Spleen (tissue), 13 donors: ENCODE measurements at places on chromosomes 7 and 10. TPM values are rescaled to one million over a fixed set of nuclear protein-coding genes. Genes with fewer than 3 reads are reported as not detected.

Gene ZNF786
- total RNA-seq = 8.9 TPM

DNA sequence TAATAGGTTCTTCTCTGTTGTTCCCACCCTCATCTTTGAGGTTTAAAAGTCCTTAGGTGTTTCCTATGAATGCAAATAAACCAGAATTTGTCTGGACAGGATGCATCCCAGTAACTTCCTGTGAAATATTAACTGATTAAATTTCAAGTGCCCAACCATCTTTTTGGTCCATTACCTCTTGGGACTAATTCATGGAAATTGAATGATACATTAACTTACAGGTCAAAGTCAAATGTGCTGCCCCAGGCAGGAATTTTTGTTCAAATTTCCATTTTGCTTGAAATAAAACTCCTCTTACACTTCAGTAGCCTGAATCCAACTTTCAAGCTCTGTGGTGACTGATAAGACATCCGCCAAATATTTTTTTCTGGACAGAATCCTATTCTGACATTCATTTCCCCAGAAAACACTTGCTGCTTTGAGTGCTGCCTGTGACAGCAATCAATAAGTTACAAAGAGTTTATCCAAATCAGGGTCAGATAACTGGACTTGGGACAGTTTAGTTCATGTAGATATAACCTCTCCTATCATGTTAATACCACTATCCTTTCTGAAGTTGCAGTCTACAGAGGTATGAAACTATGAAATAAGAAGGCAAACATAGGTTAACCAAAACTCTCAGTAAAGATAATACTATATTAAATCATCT is 383.5 kb downstream of the POM121L12 start:
- no peak overlapping the region for H3K27ac ChIP-seq
- no peaks in the 10 kb centered on the region for H3K4me1 ChIP-seq
- H3K27me3 ChIP-seq = no peaks in the 10 kb centered on the region
- no peak for DNase-seq
- H3K4me3 ChIP-seq = no peak overlapping the region

GRCh38 chr10:110870823-110871297 is 868 bp upstream of the PDCD4 start:
- H3K27me3 ChIP-seq = no peaks in the 10 kb centered on the region
- no peaks in the 10 kb centered on the region for H3K36me3 ChIP-seq
- peaks cover 64% of the 10 kb centered on the region for H3K4me1 ChIP-seq

- H3K27me3 ChIP-seq = no peaks in the 10 kb centered on the region
- peaks cover 28% of the 10 kb centered on the region for H3K4me1 ChIP-seq
- no peak overlapping the region for H3K4me3 ChIP-seq
- no peak for DNase-seq
These were observed 29.2 kb downstream of the PRKAG2 start for GRCh38 chr7:151847681-151848081.

- DNase-seq = no peak
- H3K4me1 ChIP-seq = no peaks in the 10 kb centered on the region
- H3K4me3 ChIP-seq = no peak overlapping the region
- no peaks in the 10 kb centered on the region for H3K36me3 ChIP-seq
- no peaks in the 10 kb centered on the region for H3K27me3 ChIP-seq
These were observed 933.1 kb upstream of the LRRN3 start for GRCh38 chr7:110157631-110158362.

DNA sequence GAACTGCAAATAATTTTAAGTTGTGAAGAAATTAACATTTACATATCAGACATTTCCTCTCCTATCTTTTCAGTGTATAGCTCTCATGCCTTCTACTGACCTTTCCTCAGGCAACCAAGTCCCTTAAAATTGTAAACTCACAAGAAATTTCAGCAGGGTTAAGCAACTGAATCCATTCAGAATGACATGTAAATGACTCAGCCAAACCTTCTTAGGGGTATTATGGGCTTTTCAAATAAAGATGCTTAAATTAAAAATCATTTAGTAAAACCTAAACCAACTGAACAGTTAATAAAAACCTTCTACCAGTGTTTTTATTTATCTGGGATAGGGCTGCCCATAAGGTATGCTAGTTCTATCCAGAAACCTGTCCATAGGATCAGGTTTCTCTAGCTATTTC is 20.7 kb downstream of the WAPL start:
- no peak overlapping the region for H3K4me3 ChIP-seq
- DNase-seq = no peak
- no peaks in the 10 kb centered on the region for H3K27me3 ChIP-seq
- H3K36me3 ChIP-seq = peaks cover 99% of the 10 kb centered on the region
